Mammary epithelial cell (primary cell): ENCODE measurements at places on chromosomes 3 and 15.

DNA sequence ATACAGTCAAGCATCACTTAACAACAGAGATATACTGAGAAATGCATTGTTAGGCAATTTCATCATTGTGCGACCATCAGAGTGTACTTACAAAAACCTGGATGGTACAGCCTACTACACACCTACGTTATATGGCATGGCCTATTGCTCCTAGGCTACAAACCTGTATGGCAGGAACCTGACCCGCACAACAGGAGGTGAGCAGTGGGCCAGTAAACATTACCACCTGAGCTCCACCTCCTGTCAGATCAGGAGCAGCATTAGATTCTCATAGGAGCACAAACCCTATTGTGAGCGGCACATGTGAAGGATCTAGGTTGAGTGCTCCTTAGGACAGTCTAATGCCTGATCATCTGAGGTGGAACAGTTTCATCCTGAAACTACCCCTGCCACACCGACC lies 89.7 kb downstream of the SCAPER start:
- no peak for DNase-seq

DNA sequence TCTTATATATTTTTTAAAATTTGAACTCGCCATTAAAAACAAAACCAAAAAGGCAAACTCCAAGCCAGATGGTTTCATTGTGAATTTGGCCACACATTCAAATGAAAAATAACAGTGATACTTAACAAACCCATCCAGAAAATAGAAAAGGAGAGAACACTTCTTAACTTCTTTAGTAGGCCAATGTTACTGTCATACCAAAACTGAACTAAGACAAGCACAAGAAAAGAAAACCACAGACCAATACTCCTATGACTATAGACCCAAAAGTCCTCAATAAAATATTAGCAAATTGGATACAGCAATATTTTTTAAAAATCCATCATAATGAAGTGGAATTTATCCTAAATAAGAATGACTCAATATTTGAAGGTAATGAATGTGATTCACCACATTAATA lies 73.5 kb upstream of the ALDH1A3 start:
- DNase-seq: no peak

GRCh38 chr3:37861620-37862041 lies at the start of gene CTDSPL:
Gene CTDSPL, plus strand, starts transcription at chr3:37861880. Its CDS starts 320 bp downstream, at chr3:37862200.
- DNase-seq: peak; percentile 61

- DNase-seq: peak; percentile 67
Measured at GRCh38 chr15:75201616-75202250, at the start of gene C15orf39. Gene C15orf39, plus strand, starts transcription at chr15:75201882. Its CDS starts 4,167 bp downstream, at chr15:75206049.

GRCh38 chr3:117691526-117691925 lies 981.9 kb downstream of the TUSC7 start:
- DNase-seq: no peak

- DNase-seq: no peak
Measured at GRCh38 chr3:186187401-186188275, 78.7 kb upstream of the ETV5 start.

- no peak for DNase-seq
Measured at GRCh38 chr3:169509780-169510692, 153.5 kb downstream of the MECOM start.

DNA sequence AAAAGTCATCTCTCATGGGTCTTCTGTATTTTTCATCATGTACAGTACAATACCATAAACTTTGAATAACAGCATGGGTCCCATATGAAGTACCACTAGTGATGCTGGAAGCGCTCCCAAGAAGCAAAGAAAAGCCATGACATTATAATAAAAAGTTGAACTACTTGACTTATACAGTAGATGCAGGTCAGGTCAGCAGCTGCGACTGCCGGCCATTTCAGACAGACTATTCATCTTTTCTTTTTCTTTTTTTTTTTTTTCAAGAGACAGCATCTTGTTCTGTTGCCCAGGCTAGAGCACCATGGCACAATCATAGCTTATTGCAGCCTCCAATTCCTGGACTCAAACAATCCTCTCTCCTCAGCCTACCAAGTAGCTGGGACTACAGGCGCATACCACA lies 10.2 kb downstream of the RAF1 start:
- DNase-seq: no peak

DNA sequence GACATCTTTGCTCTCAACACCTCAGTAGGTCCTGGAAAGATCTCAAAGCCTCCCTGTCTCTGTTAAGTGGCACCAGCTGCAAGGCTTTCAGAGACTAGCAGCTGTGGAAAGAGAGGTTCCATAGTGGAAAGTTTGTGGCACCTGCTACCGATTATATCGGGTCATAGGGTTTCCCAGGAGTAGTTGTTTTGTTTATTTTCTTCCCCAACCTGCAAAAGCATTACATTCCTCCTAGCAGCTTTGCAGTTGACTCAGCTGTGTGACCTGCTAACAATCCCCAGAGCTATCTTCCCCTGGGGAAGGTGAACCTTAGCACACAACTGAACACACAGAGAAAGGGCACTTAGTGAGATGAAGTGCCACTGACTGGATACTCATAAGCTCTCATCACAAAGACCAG lies 598.9 kb upstream of the GRM7 start:
- no peak for DNase-seq
